ENCODE measurements at places on chromosomes 7 and 10.

DNA sequence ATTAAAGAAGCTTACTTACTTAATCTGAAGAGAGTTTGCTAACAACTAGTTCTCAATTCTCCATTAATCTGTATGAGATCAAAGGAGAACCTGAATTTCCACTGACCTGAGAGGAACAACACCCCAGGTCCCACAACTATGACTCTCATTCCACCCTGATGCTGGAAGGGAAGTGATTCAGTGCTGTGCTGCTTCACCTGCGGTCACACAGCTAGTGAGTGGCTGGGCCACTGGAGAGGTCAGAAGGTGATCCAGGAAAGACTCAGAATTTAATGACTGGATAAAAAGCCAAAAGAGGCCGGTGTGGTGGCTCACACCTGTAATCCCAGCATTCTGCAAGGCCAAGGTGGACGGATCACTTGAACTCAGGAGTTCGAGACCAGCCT is 23.6 kb downstream of the SORBS1 start:
- no peak for DNase-seq

GRCh38 chr7:37987732-37988131 is 67.3 kb downstream of the EPDR1 start:
- no peak for DNase-seq

DNA sequence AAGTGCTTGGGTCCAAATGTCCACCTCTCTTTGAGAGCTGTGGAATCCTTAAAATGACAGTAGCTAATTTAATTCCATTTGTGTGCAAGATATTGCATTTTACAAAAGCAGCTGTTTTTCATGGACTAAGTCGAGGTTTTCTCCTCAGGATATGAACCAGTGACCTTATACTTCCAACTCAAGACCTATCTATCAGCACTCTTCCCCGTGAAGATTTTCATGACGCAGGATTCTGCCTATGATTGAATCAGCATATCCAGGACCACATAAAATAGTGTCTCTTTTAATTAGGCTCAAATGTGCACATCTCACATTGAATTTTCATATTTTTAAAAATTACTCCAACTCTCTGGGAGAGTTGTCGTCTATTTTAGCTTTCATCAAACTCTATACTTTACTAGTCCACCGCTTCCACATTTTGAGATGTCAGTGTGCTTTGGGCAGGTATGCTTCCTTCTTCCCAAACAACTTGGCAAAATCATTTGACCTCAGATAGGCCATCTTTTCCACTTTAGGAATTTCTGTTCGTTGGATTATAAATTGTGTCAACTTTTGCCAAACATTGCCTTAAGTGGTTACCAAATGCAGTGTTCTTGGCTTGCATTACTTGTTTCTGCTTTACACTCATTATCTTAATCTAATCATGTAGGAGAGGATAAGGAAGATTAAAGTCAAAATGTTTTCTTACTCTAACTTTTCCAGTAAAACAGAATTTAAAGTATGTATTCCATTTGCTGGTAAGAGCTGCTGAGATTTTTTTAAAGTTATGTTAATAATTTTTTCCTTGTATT is 39.4 kb downstream of the SEMA3A start:
- no peak for DNase-seq

GRCh38 chr7:101093906-101094305 is 8.6 kb downstream of the TRIM56 start:
- DNase-seq, result no peak

Data from right lung (tissue), 10 donors.